ENCODE measurements at places on chromosomes 16 and 17.

GRCh38 chr16:24023621-24024020 lies 187.8 kb downstream of the PRKCB start:
- no peak for DNase-seq

- DNase-seq, result no peak
Measured at GRCh38 chr17:67718325-67718941, 697 bp downstream of the NOL11 start.

DNA sequence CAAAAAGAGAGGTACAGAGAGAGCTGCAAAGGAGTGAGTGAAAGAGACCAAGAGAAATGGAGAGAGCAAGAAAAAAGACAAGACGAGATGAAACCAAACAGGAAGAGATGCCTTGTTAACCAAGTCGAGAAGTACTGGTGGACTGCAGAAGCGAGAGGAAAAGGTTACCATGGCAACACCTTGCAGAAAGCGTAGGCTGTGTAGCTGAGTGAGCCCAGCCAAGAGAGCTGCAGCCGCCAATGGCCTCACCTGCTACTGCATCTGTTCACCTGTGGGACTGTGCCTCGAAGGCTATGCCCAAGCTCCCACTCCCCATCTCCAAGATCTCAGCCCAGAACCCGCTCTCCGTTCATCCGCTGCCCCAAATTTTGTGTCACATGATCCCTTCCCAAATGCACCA lies 161.3 kb downstream of the SLC39A11 start:
- DNase-seq, result no peak

DNA sequence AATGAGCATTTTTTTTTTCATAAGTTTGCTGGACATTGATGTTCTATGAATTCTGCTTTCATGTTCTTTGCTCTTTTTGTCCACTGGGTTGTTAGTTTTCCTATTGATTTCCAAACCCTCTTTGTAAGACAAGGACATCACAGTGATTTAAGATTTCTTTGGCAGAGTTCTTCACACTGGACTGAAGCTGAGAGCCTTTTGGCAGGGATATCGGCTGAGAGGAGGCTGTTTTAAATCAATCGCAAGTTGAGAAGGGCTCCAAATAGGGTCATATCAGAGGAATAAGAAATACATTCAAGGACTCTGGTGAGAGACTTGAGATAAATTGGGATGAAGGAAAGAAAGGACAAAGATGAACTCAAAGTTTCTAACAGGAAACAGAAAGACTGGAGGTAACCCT lies 165.8 kb upstream of the AXIN2 start:
- no peak for DNase-seq

GRCh38 chr17:39200070-39200879 lies at the start of gene RPL19:
Gene RPL19 (plus strand): TSS chr17:39200283. CDS start chr17:39200345, 62 bp downstream.
- DNase-seq, result peak; percentile 81

- DNase-seq, result no peak
Measured at GRCh38 chr17:35523296-35523695, 14.2 kb downstream of the SLFN12L start.

DNA sequence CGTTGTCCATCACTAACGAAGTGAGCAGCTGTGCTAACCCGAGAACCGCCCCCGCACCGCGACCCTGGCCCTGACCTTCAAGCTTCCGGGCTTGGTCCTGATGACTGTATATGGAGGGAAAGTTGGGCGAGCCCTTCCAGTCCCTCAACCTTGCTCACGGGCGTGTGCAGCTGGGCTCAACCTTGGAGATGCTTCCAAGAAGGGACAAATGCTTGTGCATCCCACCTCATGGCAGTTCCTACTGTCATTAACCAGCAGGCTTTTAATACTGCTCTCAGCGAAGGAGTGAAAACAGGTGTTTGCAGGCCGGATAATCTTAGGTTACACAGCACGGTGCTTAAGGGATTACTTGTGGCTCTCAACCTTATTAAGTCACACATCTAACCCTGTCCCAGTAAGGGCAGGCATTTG lies 33.5 kb downstream of the SRL start:
- DNase-seq, result no peak

GRCh38 chr16:47780213-47780875 lies 319.2 kb downstream of the PHKB start:
- no peak for DNase-seq

- DNase-seq, result peak; percentile 49
Measured at GRCh38 chr16:57536306-57537193, at the start of gene CCDC102A. Gene CCDC102A (minus strand): TSS chr16:57536571. CDS start chr16:57529177, 7,394 bp downstream.

GRCh38 chr16:9372934-9373890 lies 281.8 kb downstream of the HAPSTR1 start:
- no peak for DNase-seq

- DNase-seq, result no peak
Measured at GRCh38 chr16:11757671-11758545, 15.3 kb upstream of the TXNDC11 start.

DNA sequence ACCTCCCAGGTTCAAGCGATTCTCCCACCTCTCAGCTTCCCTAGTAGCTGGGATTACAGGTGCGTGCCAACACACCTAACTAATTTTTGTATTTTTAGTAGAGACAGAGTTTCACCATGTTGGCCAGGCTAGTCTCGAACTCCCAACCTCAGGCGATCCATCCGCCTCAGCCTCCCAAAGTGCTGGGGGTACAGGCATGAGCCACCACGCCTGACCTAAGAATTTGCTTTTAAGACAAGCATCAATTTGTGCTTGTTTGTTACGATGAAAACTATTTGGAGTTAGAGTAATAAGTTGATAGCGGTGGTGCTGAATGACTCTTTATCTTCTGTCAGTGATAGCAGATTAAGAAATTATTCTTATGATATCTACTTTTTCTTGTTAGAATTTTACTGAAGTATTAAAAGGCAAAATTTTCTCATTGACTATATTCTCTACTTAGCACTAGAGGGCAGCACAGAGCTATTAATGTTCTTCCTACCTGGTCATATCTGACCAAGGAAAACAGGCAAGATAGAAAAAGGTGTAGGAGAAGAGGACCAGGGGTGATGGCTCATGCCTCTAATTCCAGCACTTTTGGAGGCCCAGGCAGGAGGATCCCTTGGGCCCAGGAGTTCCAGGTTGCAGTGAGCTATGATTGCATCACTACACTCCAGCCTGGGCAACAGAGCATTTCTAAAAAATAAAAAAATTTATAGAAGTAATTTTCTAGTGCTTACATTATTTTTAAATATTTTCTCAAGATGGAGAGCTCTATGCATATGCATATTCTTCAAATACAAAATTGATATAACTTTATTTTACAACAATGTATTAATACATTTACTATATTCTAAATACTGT lies 24.5 kb downstream of the STXBP4 start:
- DNase-seq, result no peak

- DNase-seq, result no peak
Measured at GRCh38 chr17:50203086-50203485, 1.7 kb upstream of the COL1A1 start.

DNA sequence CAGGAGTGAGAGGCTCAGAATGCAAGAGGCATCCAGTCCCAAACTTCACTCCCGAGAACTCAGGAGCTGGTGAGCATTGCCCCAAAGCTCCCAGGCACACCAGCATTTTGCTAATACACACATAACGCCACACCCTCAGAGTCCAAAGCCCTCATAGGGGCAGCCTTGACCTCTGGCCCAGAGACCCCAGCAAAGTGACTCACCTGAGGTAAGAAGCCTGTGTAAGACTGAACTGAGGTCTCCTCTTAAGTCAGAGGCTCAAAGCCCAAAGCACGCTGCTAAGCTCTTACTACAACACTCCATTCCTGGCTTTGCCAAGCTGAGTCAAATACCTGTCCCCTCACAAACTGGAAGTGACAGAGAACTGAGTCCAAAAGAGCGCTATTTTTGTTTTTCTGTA lies 16.4 kb downstream of the ST3GAL2 start:
- no peak for DNase-seq

- DNase-seq, result no peak
Measured at GRCh38 chr16:22646948-22647556, 136.4 kb downstream of the NPIPB5 start.

DNA sequence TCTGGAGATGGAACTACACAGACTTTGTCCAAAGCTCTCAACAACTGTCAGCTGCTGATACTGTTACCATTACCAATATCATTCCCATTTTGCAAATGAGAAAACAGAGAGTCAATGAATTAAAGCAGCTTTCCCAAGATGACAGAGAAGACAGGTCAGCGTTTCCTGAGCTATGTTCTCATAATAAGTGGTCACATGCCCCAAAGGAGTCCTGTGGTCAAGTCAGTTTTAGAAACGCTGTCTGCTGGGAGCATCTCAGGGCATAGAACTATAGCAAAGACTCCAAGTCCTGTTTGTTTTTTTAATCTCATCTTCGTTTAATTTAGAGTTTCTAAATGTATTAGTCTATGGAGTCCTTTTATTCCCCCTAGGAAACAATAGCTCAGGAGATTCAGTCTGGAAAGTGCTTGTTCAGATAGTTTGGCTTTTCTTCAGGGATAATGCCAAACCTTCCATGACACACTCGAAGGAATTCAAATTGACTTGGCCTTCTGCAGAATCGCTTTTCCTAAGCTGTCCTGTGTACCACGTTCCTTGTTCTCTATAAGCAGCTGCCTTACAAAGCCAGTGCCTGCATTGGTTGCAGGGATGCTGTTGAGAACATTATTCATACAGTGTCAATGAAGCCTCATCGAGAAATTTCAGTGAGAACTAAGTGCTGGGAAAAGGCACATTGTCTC lies 12.1 kb downstream of the CCDC42 start:
- DNase-seq, result no peak

DNA sequence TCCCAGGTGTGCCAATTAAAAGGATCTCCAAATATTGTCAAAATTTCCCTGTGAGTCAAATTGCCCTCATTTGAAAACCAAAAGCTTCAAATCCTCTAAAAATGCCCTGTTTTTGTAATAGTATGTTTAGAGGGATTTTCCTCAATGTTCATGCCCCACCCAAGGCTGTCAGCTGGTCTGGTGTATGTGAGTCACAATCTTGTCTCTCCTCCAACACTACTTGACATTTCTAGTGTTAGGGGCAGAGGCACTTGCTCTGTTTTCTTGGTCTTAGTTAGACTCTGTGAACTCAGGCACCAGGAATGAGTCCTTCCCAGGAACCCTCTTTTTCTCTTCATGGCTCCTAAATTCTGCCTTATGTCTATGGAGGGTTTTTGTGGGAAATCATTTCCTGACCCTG lies 634.8 kb downstream of the KCNJ2 start:
- no peak for DNase-seq

DNA sequence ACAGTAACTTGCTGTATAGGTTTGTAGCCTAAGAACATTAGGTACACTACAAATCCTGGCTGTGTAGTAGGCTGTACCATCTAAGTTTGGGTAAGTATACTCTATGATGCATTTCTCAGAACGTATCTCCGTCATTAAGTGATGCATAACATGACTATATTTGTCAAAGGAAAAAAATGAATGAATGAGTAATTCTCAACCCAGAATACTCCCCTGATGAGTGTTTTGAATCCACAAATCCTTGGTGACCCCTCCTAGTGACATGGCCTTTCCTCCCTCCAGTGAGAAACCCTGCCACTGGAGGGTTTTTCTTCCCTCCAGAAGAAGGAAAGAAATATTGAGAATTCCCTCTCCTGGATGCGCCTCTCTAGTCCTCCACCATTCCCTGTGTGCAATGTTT lies 24.0 kb upstream of the SALL1 start:
- DNase-seq, result no peak

DNA sequence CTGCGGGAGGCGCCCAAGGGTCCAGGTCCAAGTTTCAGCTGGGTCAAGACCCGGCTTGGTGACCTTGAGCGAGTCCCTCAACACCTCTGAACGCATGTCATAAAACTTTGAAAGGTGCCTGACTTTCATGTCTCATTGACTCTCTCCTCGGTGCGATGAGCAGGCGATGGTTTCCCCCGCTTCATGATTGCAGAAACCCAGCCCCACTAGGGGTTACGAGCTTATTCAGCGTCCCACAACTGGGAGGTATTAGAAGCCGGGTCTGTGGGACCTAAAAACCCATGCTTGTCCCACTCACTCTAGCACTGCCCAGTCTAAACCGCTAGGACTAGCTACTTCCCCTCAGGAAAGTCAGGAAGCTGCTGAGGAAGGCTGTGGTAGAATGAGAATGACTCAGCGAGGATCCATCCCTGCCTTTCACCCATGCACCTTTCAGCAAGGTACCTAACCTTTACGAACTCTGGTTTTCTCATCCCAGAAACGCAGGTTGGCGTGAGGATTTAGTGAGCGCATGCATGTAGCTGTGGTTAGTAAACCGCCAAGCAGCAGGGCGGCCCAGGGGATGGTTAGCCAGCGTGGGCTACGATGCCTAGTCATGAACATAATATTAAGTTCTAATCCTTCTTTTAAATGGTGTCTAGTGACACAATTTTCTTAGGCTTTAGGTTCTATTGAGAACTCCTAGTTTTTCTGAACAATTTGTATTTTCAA lies 26.2 kb upstream of the RFFL start:
- DNase-seq, result peak; percentile 65

DNA sequence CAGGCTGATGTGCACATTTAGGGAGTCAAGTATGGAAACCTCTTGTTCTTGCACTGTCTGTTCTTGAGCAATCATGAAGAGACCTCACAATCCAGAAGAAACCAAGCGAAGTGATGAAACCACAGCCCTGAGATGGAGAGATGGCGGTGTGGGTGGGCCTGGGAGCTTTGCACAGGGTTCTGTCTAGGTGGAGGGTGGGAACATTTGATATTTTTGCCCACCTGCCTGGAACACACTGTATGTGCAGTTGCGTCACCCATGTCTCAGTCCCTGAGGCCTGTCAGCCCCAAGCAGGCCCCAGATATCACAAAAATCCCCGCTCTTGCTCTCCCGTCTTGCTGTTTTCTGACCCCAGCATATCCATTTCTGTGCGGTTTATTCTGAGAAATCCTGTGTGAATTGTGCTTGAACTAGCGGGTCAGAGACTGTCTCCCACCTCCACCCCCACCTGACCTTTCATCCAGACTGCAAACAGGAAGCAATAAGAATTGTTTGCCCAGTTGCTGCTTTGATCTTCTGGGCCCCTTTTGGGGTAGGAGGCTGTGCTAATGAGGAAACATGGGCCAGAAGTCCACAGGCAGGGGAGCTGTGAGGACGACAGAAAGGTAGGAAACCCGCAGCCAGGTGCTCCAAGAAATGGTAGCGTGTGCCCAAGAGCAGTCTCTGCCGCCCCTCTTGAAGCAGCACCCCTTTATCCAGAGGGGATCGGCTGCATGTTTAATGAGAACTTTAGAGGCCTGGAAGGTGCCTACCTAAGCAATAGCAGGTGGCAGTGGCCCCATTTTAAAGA lies 183.8 kb downstream of the CCDC182 start:
- no peak for DNase-seq

DNA sequence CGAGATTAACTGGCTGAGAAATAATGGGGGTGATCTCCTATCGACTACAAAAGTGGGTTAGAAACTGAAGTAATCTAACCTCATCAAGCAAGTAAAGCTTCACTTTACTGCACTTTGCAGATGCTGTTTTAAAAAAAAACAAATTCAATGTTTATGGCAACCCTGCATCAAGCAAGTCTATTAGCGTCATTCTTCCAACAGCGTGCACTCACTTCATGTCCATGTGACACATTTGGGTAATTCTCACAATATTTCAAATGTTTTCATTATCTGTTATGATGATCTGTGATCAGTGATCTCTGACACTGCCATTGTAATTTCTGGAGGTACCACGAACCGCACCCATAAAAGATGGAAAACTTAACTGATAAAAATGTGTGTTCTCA lies 70.8 kb downstream of the KANSL1 start:
- DNase-seq, result no peak

Data from activated naive CD4-positive, alpha-beta T cell treated with anti-CD3 and anti-CD28 coated beads, Interleukin-2, amount 50 U/mL, for 16 hours (primary cell).